ENCODE measurements at places on chromosomes 11 and 22.

DNA sequence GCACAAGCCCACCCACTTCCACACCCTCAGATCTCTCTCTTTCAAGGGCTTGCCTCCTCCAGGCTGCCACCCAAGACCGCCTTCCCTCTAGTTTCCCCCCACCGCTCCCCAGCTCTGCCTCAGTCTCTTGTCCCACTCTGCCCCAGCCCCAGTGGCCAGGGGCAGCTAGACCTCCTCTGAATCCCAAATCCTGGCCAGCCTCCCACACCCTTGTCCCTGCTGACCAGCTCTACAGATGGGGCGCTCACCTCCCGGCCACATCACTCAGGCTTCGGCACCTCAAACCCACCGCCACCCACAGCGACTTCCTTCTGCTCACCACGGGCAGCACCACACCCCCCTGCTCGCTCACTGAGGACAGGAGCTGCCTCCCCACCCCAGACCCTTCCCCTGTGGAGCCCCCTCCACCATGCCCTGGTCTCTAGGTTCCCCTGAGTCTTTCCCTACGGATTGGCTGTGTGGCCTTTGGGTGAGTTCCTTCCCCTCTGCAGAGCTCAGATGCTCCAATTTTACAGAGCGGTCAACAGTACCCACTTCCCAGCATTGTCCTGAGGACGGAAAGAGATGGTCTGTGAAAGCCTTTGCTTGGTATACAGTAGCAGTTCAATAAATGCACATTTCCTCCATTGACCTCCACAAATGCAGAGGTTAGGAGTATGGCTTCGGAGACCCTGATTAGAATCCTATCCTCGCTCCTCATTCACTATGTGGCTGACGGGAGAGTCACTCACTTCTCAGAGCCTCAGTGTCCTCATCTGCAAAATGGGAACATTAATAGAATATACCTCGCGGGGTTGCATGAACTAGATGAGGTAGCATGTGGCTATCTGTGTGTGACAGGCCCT lies 11.5 kb upstream of the SPI1 start:
- no peak for DNase-seq

GRCh38 chr11:27699242-27699925 lies 871 bp downstream of the BDNF start:
- no peak for DNase-seq

- DNase-seq = no peak
Observed at GRCh38 chr11:100229086-100229485, 458.0 kb upstream of the ARHGAP42 start.

DNA sequence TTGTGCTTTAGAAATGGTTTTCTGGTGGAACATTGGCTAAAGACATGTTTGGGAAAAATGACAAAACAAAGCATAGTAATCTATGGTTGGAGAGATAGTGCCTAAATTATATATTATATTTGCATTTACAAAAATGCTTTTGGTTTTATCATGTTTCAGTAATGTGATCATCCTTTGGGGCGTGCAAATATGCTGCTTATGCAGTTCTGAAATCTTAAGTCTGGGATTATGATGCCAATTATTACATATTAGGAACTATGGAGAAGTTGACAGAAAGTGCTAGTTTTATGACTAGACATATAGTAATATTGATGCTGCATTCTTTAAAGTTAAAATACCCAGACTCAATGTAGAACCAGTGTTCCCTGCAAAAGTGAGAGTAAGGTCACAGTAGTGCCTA lies 655.0 kb downstream of the METTL15 start:
- DNase-seq = no peak

DNA sequence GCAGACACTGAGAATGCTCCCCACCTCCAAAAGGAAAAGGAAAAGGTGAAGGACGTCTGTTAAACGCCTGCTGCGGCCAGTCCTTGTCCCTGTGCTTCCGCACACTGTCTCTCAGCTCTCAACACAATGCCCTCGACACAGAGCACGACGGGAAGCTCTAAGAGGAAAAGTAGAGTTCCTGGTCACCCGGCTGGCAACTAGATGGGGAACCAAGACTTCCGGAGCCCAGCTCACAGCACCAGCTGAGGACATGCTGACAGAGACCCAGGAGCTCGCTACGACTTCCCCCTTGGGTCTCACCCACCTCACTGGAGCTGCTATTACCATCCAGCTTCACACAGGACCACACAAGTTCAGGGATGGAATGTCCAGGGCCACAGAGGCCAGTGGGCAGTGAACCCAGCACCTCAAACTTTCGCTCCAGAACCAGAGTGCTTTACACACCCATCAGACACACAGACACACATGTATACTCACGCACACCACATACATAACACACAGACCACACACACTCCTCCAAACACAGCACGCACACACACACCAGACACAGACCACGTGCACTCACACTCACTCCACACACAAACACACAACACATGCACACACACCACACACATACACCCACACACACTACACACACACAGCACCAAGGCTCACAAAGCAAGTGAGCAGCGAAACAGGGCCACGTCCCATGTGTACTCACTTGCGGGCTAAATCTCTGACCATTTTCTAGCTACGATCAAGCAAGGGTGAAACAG lies 9.6 kb downstream of the SULT4A1 start:
- no peak for DNase-seq

Measured in GM12892 (cell line).